Activated T-helper 1 cell treated with anti-CD3 and anti-CD28 coated beads, Interleukin-2, amount 50 U/mL, for 16 hours (primary cell): ENCODE measurements at places on chromosomes 13 and 19.

DNA sequence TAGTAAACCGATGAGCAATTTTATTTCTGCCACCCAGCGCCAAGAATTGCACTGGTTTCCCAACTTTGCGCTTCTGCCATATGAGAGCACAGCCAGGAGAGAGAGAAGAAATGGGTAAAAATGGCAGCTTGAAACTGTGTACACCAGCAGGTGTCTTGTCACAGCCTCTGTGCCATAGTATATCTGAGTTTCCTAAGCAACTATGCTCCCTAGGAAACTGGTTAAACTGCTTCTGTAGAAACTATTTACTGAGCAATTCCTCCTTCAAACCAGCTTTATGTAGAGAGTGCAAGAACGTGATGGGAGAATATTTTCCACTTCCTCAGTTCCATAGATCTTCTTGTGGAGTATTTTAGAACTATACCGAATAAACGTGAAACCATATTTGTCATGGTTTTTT is 1361.3 kb downstream of the PCDH9 start:
- DNase-seq: no peak

GRCh38 chr13:108961542-108962125 is 332.2 kb downstream of the MYO16 start:
- DNase-seq: no peak

DNA sequence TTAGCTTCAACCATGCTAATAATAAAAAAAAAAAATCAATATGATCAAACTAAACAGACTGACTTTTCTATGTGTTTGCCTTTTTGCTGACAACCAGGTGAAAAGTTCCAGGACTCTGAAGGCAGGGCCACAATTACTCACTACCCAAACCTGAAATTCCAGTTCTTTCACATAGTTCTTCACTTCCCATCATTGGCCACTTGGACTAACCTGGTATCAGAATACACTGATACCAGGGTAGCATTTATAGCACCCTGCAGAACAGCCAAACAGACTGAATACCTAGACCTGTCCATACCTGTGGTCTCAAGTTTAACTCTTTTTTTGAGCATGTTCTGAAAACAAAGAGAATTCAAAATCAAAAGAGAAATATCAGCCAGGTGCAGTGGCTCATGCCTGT is 25.1 kb downstream of the ELF1 start:
- no peak for DNase-seq

DNA sequence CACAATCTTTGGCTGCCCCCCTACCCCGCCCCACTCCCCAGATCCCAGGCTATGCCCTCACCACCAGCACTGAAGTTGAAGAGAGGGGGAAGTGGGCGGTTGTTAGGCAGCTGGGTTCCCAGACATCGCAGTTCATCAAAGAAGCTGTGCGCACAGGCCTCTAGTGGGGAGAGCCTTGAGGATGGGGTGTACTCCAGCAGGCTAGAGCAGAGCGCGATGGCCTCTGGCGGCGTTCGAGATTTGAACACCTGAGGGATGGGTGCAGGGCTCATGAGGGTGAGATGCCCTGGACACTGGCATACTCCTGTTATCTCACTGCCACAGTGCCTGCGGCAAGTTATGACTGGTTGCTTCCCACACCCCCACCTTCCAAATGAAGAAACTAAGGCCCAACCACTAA is 10.0 kb downstream of the GSK3A start:
- DNase-seq: no peak

DNA sequence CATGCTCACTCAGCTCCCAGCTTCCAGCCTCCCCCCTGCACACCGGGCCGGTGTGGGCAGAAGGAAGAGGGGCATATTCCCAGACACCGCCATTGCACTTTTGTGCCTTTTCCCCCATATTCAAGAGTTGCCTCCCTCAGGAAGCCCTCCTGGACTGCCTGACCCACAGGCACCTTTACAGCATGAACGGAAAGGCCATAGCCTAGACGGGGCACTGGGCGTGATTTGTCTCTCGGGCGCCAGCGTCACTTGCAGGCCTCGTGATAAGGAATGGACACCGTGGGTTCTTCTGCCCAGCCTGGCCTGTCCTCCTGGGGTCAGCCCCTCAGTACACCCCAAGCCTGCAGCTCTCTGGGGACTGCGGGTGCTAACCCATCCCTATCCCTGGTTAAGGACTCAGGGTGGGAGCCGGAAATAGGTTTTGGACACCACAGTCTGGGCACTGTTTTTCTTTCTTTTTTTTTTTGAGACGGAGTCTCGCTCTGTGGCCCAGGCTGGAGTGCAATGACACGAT is 933 bp upstream of the UQCR11 start:
- no peak for DNase-seq

DNA sequence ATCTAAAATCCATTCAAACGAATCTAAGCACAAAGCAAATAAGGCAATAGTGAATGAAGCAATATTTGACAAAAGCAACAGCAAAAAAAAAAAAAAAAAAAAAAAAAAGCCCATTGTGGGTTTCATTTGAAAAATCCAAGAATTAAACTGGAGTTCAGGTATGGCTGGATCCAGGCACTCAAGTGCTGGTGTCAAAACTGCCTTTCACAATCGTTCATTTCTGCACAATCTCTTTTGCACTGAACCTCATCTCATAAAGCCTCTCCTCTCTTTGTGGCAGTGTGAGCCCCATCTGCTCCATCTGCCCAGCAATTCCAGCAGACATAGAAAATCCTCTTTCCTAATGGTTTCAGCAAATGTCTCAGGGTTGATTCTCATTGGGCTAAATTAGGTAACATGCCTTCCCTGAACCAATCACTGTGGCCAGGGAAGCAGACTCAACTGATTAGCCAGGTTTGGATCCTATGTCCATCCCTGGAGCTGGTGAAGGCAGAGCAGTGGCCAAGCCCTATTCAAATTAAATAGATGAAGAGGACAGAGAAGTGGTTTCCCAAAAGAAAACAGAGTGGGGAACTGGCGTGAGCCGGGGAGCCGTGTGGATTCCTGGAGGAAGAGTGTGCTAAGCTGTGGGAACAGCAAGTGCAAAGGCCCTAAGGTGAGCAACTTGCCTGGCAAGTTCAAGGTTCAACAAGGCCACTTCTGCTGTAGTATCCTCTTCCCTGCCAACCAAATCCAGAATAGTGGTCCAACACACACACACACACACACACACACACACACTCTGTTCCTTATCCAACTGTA is 1.2 kb upstream of the HIF3A start:
- no peak for DNase-seq

GRCh38 chr13:58865286-58865685 is 1233.7 kb downstream of the PCDH17 start:
- no peak for DNase-seq

DNA sequence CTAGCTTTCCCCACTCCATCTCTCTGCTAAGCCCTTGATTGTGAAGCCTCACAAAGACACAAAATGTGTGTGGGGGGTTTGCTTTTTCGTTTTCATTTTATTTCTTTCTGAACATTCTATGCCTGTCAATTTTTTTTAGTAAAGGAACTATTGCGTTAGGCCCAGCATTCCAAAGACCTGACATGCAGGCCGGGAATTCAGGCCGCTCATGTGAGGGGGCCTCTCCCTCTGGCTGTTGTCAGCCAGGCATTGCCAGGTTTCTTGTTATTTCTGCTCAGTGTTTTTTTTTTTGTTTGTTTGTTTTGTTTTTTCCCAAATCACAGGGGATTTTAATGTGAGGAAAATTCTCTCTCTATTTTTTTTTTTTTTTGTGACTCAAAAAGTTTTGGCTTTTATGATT is 10.3 kb upstream of the MEDAG start:
- DNase-seq: no peak

DNA sequence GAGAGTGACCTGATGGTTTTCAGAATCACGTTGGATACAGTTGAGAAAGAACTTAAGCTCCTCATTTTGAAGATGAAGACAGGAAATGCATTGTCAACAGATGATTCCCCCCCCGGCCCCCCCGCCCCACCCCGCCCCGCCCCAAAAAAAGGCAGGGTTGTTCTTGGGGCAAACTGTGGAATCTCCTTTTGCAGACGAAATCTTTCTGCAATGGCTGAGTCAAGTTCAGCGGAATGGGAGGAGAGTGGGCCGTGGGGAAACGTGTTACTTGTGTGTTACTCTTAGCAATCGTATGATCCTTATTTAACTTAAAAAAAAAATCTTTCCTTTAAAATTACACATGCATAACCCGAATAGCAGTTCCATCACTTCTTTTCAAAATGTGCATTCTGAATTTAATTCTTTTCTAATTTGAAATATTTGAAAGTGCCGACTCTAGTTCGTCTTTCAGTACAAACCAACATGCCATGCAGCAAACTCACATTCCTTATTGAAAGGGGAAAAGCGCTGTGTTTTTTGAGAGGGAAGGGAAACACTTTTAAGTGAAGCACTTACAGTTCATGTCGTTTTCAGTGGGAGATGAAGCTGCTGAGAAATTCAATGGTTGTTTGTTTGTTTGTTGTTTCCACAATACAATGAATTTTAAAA is 348.5 kb upstream of the ARGLU1 start:
- no peak for DNase-seq

DNA sequence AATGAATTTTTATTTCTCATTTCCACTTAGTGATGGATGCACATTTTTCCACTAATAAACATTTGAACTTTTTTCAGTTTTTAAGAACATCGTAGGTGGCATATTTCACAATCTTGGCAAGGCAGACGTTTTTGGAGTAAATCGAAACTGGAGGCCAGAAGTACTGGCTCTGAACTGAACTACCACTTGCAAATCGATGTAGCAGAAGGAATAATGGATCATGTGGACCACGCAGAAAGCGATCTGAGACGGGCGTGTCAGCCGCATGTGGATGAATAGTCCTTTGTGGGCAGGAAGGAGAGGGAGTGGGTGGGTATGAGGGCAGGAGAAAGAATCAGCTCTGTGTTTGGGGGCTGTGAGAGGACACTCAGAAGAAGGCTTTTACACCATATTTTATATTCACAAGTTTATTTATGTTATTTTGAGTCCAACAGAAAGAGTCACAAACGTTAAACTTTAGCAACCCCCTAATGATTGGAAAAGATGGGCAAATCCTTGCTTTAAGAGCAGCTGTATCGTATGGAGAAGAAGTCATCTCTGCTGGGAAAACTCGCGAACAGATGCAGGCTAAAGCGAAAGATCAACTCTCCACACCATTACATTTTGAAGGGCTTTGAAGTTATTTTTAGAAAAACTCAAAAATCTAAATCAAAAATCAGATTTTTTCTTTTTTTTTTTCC is 90.5 kb downstream of the COL4A2 start:
- DNase-seq: no peak

- DNase-seq: no peak
Observed at GRCh38 chr19:51016798-51017683, 2.5 kb downstream of the KLK10 start.

- no peak for DNase-seq
Observed at GRCh38 chr13:110154410-110154933, 152.5 kb downstream of the COL4A1 start.

DNA sequence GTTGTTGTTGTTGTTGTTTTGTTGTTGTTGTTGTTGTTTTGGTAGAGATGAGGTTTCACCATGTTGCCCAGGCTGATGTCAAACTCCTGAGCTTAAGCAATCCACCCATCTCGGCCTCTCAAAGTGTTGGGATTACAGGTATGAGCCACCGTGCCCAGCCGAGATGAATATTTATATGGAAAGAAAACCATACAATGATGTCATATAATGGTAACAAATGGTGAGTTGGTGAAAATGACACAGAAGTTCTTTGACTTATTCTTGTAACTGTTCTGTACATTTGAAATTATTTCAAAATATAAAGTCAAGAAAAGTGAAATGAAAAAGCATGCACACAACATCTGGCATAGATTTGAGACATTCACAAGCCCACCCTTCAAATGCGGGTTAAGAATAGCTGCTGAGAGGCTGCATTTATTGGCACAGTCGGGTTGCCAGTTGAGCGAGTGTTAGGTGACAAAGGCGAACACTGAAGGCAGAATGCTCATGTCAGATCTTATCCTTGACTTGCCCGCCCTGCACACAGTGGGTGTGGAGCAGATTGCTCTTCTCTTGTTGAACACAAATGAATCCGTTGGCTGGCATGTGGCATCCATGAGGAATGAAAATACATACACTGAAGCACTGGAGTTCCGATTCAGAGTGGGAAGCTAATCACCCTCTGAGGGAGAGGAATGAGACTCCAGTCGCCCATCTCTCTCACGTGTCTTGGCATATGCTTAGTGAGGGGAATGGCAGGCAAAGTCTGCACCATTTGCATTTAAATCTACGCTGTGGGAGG is 15.8 kb upstream of the UBE2S start:
- no peak for DNase-seq

GRCh38 chr19:19595171-19595701 is 23.3 kb downstream of the PBX4 start:
- no peak for DNase-seq

DNA sequence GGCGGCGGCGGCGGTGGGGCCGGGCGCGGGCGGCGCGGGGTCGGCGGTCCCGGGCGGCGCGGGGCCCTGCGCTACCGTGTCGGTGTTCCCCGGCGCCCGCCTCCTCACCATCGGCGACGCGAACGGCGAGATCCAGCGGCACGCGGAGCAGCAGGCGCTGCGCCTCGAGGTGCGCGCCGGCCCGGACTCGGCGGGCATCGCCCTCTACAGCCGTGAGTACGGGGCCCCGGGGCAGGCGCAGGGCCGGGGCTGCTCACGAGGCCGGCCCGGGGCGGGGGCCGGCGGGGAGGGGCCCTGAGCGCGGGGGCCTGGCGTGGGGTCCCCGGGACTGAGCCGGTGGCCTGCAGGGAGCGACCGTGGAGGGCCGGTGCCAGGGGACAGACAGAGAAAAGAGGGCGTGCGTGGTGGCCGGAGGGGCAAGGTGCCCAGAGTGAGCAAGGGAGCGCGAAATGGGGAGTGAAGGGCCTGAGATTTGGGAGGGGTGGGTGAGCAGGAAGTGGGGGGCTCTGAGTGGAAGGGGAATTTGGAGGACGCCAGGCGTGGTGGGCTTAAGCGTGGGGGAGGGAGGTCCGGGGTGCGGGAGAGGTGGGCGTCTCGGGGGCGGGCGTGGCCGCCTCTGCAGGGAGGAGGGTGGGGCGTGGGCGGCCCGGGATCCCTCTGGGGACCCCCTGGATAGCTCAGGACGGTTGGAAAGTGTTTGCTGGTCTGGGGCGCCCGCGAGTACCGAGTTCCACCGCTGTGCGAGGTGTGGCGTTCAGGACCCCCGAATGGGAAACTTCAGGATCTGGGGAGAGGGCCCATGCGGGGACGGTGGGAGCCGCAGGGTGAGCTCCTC is 575 bp downstream of the CARM1 start:
- DNase-seq: no peak

DNA sequence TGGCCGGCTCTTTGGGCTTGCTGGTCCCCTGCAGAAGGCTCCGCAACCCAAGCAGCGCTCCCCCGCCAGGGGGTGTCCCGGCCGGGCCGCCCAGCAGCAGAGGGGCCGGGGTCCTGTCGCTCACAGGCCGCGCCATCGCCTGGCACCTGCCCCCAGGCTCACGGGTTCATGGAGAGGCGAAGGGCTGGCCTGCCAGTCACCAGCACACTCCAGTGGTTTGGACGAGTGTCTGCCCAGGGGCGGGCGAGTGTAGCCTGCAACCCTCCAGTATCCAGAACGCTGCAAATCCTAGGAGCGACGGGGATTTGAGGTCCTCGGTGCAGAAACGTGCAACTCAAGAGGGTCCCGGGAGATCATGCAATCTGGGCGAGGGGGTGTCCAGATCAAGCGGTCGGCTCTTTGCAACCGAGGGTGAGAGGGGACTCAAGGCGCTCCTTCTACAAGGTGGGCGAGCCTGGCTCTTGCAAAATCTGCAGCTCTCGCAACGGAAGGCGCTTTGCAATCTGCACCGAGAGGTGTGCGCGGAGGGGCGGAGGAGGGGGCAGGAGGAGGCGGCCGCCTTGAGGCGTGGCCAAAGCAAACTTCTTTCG is at the start of gene DBP:
TSS of gene DBP (minus strand) at position 521 of the 590 bp plus-strand sequence. CDS start at position 136, 385 bp downstream.
- DNase-seq: no peak
